ENCODE measurements at places on chromosomes 2 and 18.
A peak's percentile ranks its signal among the peaks of the same experiment; 100 is the strongest.

GRCh38 chr2:177225965-177226360 is 13.4 kb downstream of the HNRNPA3 start:
- DNase-seq: no peak

GRCh38 chr18:44686156-44686555 is 5.5 kb downstream of the SETBP1 start:
- no peak for DNase-seq

GRCh38 chr2:32118055-32118454 is 47.6 kb upstream of the SLC30A6 start:
- DNase-seq: no peak

DNA sequence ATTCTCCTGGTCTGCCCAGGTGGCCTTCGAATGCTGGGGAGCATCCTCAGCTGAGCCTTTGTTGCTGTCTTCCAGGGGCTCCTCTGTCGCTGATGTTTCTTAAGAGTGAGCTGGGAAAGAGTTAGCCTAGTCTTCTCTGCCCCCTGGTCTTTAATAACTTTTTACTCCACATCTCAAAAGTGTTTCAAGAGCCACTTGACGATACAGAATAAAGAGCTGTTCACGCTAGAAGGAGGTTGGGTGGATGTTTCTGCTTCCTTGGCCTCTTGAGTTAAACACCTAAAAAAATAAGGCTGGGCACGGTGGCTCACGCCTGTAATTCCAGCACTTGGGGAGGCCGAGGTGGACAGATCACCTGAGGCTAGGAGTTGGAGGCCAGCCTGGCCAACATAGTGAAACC is 2.8 kb upstream of the BUB1 start:
- DNase-seq: no peak

DNA sequence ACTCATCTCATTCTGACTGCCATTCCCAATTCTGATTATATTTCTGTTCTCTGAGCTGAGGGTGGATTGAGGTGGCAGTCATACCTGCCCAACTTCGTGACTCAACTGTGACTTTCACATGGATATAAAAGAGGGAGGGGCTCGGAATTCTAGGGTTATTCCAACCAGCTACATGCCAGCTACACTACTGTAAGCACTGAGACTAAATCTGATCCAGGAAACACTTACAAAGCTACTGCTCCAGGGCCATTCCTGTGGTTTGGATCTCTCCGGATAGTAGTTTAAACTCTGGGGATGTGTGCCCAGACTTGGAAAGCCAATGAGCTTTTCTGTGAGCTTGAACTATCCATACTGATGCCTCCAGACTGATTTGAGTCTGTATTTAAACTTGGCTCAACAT is 7.9 kb downstream of the MAP2 start:
- DNase-seq: no peak

GRCh38 chr2:210528716-210529115 is 27.7 kb upstream of the CPS1 start:
- no peak for DNase-seq

DNA sequence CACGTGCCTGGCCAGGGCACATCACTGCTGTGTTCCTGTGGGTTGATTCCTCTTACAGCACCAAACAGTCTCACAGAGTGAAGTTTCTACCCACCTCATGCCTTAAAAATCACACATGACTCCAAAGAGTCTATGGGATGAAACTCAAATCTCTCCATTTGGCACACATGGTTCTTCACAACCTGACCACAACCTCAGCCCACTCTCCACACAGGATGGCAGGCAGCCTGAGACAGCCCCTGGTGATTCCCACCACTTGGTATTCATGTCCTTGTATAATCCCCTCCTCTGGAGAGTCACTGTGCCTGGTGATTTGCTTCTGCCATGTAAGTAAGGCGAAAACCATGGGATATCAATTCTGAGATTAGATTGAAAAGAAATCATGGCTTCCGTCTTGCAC is 46.2 kb downstream of the LBH start:
- DNase-seq: no peak

DNA sequence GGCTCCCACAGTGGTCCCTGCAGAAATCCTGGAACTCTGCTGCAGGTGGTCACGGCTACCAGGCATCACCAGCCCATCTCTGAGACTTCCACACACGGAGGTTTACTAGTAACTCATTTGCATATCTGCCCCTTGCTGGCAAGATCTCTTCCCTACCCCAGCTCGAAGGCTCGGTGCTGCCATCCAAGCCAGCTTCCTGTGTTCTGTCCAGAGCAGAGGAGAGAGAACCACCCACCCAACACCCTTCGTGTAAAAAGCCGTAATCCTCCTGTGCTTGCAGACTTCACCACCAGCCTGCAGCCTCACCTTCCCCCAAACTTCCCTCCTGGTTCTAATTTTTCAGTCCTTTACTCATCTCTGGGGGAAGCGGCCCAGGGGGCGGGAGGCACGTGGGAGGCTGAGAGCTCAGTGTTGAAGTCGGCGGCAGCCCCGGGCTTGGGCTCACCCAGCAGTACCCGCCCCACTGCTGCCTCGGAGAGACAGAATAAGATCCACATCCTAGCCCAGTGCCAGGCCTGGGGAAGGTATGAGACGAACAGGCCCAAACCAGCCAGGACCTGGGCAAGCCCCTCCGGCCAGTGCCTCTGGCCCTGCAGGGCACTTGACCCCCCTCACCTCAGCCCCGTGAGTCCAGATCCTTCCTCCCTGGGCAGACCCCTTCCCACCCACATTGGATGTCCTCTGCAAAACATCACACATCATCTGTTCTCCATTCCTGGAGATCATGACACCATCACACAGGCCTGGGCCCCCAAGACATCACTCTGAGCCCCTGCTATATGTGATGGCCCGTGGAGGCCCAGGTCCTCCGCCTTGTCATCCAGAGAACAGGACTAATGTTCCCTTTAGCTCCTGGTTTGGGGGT is 145.8 kb upstream of the ID2 start:
- peak; percentile 63 for DNase-seq
